Osteocyte (in vitro differentiated cells): ENCODE measurements at places on chromosomes 5 and 9. TPM values are rescaled to one million over a fixed set of nuclear protein-coding genes. Genes with fewer than 3 reads are reported as not detected.

Gene ITGA2
- 0.30 and 0.44 TPM in 2 replicates for total RNA-seq

Gene KCNV2
- total RNA-seq, result not detected in 2 replicates

Gene LPAR1
- total RNA-seq, result 119 and 120 TPM in 2 replicates

Gene NR2F1-AS1
- total RNA-seq, result 40.9 and 42.8 TPM in 2 replicates

DNA sequence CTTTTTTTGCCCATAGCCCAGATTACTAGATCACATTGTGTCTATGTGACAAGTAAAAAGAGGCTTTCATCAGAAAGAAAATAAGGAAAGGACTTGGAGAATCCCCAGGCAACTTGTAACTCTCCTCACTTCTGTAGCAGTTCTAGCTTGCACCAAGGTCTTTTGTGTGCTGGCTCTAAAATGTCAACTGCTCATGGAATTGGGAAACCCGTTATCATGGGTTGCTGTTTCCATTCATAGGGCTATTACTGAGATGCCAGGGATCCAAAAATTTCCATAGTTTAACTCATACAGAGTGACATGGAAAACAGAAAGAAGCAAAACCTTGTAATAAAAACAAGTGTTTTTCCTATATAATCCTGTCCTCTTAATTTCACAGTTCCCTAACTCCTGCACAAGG lies 123.9 kb upstream of the FBXL7 start:
- no peak for DNase-seq

- no peak for DNase-seq
Observed at GRCh38 chr9:23412046-23412445, 414.0 kb downstream of the ELAVL2 start.

DNA sequence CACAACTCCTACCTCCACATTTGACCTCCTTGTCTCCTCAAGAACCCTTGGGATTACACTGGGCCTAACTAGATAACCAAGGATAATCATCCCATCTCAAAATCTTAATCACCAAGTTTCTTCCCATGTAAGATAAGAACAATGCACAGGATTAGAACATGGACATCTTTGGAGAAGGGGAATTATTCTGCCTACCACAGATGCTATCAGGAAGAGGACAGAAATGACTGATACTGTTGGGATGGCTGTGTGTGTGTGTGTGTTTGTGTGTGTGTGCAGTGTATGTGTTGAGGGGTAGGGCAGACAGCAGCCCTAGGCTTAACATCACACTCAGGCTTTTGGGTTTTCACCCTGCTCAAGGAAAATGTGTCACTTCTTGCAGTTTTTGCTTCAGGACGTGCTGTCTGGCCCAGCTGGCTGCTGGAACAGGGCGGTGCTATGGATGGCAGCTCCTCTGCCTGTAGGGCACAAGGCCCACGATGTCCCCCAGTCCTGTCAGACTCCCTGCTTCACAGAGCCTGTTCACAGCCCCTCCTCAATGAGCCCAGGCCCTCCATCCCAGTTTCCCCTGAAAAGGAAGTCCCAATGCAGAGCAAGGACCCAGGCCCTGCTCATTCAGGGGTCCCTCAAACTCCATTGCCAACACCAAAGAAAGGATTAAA lies 7.7 kb downstream of the CA9 start:
- no peak for DNase-seq
